Adrenal gland (tissue), 19 donors: ENCODE measurements at places on chromosomes 6 and 20. TPM values are rescaled to one million over a fixed set of nuclear protein-coding genes. Genes with fewer than 3 reads are reported as not detected.

SLC26A8 gene
- total RNA-seq: not detected

COL19A1 gene
- under 0.01 TPM for total RNA-seq

FAM184A gene
- total RNA-seq: 4.3 TPM

DNA sequence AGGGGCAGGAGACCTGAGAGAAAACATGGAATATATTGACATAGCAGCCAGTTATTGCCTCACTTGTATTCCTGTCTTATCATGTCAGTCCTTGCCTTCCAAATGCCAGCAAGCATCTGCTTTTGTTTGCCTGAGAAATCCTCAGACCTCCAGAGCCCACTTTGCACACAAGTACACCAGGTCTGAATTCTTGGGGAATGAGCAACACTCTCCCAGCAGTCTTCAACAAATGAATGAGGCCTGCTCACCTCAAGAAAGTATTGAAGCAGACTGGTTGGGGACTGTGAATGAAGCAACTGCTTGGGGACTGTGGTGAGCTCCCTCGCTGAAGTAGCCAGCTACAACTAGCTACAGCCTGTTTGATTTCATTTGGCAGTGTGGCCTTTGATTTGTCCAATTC, 172.8 kb upstream of the SPTLC3 start:
- no peak for DNase-seq

GRCh38 chr6:150299873-150300485, 68.8 kb upstream of the IYD start:
- DNase-seq: no peak

DNA sequence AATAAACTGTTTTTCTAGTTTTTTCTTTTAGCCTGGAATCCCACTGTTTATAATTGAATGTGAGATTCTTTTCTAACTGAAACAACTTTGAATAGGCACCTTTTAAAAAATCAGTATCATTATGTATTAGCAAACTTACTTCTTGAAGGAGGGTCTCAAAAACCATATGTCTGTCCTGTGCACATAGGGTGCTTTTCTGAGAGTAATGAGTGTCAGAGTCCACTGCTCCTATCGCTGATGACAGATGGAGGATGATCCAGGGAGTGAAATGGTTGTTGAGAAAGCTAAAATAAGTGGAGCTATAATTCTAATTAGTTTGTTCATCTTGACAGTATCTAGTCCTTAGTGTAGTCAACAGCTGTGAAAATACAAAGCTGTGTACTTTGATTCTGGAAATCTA, 35.8 kb downstream of the MEI4 start:
- no peak for DNase-seq

DNA sequence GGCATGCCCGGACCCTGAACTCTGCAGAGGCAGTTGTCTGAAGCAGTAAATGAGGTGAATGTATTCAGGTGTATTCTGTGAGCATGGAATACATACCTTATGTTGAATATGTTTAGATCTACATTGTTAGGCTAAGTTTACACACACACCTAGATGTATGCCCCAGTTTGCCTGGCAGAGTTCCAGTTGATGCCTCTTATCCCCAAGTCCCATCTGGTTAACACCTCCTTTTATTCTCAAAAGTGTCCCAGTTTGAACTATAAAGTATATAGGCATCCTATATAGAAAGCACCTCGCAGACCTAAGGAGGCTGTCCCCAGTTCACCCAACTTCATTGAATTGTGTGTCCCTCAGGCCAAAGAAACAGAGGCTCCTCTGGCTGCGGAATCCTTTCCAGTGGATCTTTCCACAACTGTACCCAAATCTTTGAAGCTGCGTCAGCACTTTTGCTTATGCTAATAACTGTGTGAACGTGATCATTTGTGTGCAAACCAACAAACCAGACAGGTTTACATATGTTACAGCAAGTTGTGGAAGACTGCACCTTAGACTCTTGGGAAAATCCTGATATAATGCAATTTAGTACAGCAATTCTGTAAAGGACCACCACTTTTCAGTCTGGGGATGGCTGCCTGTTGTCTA, 4.8 kb upstream of the DHX35 start:
- no peak for DNase-seq

DNA sequence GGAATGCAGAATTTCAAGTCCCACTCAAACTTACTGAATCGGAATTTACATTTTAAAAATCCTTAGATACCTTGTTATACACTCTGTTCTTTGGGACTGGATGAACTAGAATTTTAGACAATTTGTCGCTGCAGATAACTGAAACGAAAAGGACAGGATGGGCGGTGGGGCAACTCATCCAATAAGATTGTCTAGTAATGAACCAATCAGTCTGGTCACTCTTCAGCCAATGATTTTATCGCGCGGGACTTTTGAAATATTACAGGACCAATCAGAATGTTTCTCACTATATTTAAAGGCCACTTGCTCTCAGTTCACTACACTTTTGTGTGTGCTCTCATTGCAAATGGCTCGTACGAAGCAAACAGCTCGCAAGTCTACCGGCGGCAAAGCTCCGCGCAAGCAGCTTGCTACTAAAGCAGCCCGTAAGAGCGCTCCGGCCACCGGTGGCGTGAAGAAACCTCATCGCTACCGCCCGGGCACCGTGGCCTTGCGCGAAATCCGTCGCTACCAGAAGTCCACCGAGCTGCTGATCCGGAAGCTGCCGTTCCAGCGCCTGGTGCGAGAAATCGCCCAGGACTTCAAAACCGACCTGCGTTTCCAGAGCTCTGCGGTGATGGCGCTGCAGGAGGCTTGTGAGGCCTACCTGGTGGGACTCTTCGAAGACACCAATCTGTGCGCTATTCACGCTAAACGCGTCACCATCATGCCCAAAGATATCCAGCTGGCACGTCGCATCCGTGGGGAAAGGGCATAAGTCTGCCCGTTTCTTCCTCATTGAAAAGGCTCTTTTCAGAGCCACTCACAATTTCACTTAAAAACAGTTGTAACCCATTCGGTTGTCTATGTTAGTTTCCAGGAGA, 41.9 kb upstream of the HFE start:
- peak; percentile 95 for DNase-seq

- no peak for DNase-seq
Observed at GRCh38 chr20:15618110-15618509, 955.1 kb downstream of the KIF16B start.

DNA sequence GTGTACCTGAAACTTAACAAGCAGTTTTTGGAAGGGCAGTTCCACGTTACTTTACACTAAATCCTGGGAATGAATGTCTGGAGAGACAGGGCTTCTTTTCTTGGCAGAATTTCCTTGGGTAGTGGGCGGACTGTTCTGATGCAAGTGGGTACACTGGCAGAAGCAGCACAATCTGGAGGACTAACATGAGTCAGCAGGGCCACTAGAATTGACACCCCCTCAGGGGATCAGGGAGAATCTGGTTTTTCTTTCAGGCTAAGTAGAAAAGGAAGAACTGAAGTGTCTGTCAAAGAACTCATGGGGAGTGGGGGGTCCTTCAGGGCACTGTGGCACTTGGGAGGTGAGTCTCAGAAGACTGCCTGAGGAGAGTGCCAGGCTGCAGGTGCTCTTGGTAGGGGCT, 34.6 kb downstream of the PANK2 start:
- no peak for DNase-seq

- DNase-seq: no peak
Observed at GRCh38 chr6:7691021-7691420, 34.9 kb upstream of the BMP6 start.

- no peak for DNase-seq
Observed at GRCh38 chr6:167952512-167952859, 45.0 kb upstream of the KIF25 start.

- DNase-seq: no peak
Observed at GRCh38 chr6:74213995-74214394, 518.0 kb downstream of the CD109 start.

DNA sequence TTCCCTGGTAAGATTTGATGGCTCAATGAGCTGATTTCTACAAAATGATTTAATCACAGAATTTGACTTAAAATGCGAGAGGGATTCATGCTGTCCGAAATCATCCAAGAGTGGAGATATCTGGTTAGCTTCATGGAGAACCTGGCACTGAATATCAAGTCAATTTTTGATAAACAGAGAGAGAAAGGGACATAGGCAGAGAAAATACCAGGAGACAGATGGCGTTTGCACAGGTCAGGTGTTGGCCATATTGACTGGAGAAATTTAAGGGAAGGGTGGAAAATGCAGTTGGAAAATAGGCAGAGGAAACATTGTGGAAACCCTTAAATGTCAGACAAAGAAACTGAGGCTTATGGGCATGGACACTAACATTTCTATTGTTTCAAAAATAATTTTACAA, 47.0 kb downstream of the BCAS1 start:
- no peak for DNase-seq

DNA sequence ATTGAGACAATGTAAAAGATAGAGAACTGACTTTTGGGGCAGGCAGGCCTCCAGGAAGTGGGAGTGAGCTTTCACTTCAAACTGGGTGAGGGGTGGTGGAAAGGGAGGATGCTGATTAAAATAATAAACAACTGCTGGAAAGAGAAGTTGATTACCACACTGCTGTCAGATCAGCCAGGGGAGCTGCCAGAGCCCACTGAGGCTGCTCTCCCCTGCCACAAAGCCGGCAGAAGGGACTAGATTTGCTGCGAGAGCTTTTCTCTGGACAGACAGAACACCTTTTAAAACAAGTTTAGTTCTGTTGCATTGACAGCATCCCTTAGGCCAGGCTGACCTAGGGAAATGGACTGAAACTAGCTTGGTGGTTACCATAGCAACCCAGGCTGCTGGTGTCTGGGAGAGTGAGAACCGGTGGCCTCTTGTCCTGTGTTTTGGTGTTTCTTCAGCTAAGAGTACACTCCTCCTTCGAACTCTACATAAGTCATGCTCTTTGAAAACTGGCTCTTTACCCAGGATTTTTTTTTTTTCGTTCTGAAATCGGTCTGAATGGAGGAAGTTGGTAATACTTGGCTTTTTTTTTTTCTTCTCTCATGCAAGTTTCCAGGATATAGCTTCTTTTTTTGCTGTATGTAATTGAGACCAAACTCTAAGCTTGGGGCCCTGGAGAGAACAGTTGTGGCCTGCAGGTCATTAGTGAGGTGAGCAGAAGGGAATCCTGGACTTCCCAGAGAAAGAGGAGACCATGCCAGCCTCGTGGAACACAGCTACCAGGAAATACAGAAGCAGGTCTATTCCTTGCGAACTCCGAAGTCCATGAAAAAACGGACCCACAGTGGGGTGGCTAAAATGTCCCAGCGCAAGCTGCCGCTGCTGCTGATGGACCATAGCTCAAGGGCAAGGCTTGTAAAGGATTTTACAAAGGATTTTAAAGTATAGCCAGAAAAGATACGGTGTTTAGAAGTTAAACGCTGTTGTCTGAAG, 374.4 kb downstream of the UTRN start:
- DNase-seq: peak; percentile 36

DNA sequence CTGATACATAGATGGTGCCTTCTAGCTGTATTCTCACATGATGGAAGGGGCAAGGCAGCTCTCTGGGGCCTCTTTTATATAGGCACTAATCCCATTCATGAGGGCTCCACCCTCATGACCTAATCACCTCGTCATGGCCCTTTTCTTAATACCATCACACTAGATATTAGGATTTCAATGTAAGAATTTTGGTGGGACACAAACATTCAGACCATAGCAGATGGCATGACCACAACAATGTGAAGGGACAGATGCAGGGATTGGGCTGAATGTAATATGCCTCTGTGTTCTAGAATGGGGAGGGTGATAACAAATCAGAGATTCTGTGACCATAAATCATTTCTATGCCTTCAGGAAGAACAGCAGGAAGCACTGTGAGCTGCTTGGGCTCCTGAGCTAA, 145.8 kb downstream of the LCA5 start:
- no peak for DNase-seq

- no peak for DNase-seq
Observed at GRCh38 chr20:37816726-37817125, 86.2 kb upstream of the VSTM2L start.

GRCh38 chr6:43826730-43827129, 56.7 kb downstream of the VEGFA start:
- DNase-seq: no peak

DNA sequence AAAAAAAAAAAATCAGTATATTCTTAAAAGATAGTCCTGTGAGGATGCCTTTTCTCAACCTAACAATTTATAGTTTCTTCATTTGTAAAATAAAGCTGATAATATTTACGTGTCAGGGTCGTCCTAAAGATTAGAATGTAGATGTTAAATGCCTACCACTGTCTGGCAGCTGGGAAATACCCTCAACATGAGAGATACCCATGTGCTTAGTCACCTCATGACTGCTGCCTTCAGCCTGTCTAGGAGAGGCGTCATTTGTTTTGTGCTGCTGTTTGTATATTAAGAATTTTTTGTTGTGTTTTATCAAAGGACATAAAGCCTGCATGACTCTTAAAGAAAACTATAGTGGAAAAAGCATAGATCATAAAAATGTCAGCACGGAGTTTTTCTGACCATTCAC, 9.5 kb downstream of the FAM120B start:
- no peak for DNase-seq
